Fibroblast of the aortic adventitia (primary cell): ENCODE measurements at places on chromosomes 13 and 19. TPM values are rescaled to one million over a fixed set of nuclear protein-coding genes. Genes with fewer than 3 reads are reported as not detected.

GRCh38 chr13:41833201-41833600 lies 127.7 kb downstream of the VWA8 start:
- no peak for DNase-seq

GRCh38 chr13:113083402-113084061 lies 22.1 kb upstream of the F7 start:
- peak; percentile 72 for DNase-seq

- no peak for DNase-seq
Observed at GRCh38 chr19:49415810-49416200, 7.4 kb downstream of the PTH2 start.

DNA sequence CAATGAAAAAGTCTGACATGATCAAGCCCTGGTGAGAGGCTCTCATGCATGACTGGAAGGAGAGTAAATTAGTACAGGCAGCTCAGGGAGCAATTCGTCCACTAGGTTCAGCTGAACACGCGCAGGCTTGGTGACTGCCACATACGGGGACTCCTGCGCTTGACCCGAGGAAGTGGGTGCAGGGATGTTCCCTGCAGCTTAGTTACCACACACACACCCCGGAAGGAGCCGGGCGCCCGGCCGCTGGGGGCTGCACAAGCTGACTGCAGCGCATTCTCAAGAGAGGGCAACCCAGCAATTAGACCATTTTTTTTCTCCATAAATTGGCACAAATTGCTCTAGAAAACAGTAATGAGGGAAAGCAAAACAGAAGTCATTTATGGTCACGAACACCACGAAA lies 23.0 kb upstream of the MIER2 start:
- no peak for DNase-seq

DNA sequence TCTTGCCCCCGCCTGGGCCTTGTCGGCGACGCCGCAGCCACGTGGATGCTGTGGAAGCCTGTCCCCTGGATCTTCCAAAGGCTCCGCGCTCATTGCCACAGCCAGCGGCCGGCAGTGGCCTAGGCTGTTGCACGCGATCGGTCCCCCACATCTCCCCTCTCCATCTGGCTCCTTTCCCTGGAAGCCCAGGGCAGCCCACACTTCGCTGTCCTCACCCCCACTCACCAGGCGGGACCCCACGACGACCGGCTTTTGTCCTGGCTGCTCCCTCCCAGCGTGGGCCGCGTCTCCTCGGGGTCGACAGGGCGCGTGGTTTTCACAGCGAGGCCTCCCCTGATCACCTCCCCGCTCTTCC lies 605 bp upstream of the TEX30 start:
- no peak for DNase-seq

- no peak for DNase-seq
Observed at GRCh38 chr13:27193496-27193895, 21.9 kb upstream of the USP12 start.

GRCh38 chr19:50716178-50717025 lies 3.2 kb downstream of the SHANK1 start:
- no peak for DNase-seq

- no peak for DNase-seq
Observed at GRCh38 chr19:17423429-17424208, 3.8 kb downstream of the MVB12A start.

- DNase-seq: no peak
Observed at GRCh38 chr13:25117312-25117711, 21.4 kb downstream of the PABPC3 start.

DNA sequence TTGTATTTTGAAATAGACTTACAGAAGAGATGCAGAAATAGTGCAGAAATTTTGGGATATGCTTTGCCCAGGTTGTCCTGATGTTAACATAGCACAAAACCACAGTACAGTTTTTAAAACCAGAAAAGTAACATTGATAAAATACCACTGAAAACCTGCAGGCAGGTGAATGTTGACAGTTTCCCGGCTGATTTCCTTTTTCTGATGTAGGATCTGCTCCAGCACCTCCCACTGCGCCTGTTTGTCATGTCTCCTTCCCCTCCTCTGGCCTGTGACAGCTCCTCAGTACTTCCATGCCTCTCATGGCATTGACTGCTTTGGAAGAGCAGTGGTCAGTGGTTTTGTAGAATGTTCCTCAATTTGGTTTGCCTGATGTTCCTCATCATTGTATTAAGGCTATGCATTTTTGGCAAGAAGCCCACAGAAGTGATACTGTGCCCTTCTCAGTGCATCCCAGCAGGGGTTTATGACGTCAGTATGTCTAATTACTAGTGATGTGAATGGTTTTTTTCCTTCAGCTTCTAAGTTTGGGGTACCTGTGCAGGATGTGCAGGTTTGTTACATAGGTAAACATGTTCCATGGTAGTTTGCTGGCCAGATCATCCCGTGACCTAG lies 31.0 kb downstream of the TDRD12 start:
- no peak for DNase-seq

GRCh38 chr19:43799502-43800142 lies 2.6 kb downstream of the LYPD5 start:
- DNase-seq: no peak

DNA sequence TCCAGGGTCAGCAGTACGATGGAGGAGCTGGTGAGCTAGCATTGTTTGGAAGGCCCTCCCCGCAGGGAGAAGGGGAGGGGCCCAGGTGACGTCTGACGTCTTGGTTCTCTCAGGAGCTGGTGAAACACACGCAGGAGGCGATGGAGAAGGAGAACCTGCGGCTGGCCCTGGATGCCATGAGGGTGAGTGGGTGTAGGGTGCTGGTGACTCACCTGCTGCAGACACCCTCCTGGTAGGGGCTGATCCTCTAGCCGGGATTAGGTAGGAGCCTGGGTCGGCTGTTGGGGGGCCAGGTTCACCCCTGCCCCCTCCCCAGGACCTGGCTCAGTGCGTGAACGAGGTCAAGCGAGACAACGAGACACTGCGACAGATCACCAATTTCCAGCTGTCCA lies 55.8 kb downstream of the VAV1 start:
- DNase-seq: no peak

ITGBL1 gene
- total RNA-seq: 167 and 301 TPM in 2 replicates

MCOLN1 gene
- 12.0 and 17.3 TPM in 2 replicates for total RNA-seq

CEACAM16 gene
- total RNA-seq: not detected in 2 replicates

PBX4 gene
- total RNA-seq: 0.33 and 0.45 TPM in 2 replicates

CLDND2 gene
- total RNA-seq: 0.36 TPM in 1 of 2 replicates, not detected in the other
